ENCODE measurements at places on chromosomes 12 and 14.

DNA sequence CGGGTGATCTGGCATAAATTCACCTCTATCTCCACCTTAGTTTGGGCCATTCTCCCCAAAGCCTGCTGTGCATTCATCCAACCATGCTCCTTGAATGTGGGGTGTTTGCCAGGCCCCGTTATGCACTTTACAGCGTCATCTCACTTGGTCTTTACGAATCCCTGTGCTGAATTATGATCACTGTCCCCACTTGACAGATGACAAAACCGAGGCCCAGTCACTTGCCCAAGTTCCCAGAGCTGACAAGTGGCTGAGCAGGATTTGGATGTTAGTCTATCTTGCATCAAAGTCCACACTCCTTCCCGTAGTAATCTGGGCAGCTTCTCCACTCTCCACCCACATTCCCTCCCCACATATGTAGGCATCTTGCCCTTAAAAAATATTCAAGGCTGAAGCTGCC, 44.8 kb downstream of the WSCD2 start:
- DNase-seq = no peak

DNA sequence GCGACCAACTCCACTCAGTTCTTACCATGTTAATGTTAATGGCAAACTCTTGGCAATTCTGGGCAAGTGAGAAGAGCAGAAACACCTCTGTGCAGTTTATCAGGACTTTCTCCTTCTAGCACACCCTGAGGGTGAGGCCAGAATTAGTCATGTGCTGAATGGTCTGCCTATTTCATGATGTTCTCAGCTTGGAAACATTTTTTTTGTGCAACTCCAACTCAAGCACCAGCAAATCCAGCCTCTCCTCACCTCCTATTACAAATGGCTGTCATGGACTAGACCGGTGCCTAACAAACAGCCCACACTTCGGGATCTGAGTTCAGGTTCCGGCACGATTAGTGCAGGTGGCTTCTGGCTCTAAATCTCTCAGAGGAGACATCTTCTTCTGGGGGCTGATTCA, 246.0 kb downstream of the ZFP36L1 start:
- DNase-seq = no peak

DNA sequence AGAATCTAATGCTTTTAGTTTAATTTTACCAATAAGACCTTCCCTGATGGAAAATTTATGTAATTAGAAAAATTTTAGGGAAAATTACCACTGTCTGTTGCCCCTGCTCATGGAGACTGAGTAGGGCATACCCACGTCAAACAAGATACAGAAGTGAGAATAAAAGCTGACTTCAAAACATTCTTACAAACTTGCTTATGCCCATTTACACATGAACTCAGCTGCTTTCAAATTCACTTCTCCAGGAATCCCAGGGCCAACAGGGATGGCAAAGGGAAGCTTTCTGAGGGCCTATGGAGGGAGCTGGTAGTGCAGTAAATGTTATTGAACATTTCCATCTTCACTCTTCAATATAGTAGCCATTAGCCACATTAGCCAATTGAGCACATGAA, 4.8 kb upstream of the NINJ2 start:
- no peak for DNase-seq

GRCh38 chr14:103711516-103712431, 3.5 kb downstream of the XRCC3 start:
- DNase-seq = no peak

DNA sequence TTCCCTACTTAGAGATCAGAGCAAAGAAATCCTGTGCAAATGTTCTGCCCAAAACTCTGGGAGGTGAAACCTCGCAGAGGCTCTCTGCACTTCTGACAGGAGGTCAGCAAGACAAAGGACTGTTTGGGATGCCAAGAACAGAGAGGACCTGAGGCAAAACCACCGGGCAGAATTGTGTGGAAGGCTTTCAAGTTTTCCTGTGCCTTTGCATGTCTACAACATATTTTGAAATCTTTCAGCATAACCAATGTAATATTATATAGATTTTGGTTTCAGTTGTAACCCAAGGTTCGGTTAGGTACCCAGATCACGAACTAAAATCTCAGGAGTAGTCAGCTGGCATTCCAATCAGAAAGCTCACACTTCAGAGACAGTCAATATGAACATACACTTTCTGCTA, 99.4 kb upstream of the PLEKHA5 start:
- DNase-seq = no peak

GRCh38 chr12:40312982-40313576, 88.3 kb downstream of the LRRK2 start:
- peak; percentile 56 for DNase-seq

DNA sequence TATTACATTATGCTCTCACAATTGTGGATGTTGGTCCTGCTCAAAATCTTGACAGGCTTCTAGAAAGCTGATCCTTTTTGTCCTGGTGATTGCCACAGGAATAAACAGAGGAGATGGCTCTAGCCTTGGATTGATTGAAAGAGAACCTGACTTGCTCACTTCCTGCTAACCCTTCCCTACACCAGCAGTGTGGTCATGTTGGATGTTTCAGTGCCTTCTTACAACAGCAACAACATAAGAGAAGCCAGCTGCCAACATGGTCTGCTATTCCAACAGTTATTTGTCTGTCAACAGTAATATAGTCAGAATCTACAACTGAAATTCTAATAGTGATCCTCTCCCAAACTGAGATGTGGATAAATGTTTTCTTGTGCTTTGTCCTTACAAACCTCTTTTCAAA, 311.6 kb upstream of the DIO2 start:
- DNase-seq = peak; percentile 41

DNA sequence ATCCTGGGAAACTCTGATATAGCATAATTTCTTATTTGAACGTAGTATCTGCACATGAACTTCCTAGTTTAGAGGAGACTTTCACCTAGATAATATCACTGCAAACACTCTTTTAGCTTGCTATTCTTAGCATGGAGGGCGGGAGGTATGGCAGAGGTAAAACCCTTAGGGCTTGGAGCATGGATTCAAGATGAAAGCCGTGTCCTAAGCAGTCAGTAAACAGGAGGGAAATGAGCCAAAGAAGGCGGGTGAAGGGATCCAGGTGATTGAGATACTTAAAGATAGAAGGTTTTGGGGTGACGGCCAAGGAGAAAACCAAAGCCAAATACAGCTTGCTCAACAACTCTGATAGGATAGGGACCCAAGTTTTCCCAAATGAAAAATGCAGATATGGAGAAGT, 107.1 kb upstream of the BCAT1 start:
- no peak for DNase-seq

DNA sequence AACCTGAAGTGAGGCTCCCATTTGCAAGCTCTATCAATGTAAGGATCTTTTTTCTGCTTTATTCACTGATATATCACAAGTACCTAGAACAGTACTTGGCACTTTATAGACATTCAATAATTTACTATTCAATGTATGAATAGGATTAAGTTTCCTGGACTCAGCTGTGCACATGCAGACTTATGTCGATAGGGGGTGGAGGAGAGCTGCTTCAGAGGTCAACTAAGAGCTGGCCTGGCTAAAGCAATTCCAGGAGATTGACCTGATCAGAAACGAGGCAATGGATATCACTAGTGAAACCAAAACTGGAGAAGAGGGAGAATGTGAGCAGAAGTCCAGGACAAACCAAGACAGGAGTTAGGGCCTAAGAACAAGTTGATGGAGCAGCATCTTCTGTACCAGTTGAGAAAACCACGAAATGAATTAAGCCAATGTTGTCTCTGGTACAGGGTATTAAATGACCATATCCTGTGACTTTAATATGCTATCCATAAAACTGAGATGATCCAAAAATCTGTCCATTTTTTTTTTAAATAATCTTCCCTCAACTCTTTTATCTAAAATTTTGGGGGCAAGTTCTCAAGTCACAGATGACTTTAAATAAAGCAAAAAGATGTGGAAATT, 169.2 kb downstream of the PIK3C2G start:
- peak; percentile 92 for DNase-seq

- DNase-seq = peak; percentile 80
These were observed at the start of gene CLMN for GRCh38 chr14:95319312-95320077. Gene CLMN, minus strand, starts transcription at chr14:95319908. Its CDS starts 116 bp downstream, at chr14:95319792.

DNA sequence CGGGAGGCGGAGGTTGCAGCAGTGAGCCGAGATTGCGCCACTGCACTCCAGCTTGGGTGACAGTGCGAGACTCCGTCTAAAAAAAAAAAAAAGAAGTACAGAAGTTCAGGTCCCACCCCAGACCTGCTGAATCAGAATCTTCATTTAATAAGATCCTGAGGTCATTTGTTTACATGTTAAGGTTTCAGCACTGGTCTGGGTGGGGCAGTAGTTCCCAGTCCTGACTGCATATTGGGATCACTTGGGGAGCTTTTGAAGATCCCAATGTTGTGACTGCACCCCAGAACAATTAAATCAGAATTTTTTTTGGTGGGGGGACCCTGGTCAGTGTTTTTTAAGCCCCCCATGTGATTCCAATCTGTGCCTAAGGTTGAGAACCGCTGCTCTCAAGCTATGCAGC, 11.7 kb upstream of the COL2A1 start:
- DNase-seq = no peak

- DNase-seq = no peak
These were observed 23.5 kb upstream of the NEDD1 start for GRCh38 chr12:96883571-96883970.

DNA sequence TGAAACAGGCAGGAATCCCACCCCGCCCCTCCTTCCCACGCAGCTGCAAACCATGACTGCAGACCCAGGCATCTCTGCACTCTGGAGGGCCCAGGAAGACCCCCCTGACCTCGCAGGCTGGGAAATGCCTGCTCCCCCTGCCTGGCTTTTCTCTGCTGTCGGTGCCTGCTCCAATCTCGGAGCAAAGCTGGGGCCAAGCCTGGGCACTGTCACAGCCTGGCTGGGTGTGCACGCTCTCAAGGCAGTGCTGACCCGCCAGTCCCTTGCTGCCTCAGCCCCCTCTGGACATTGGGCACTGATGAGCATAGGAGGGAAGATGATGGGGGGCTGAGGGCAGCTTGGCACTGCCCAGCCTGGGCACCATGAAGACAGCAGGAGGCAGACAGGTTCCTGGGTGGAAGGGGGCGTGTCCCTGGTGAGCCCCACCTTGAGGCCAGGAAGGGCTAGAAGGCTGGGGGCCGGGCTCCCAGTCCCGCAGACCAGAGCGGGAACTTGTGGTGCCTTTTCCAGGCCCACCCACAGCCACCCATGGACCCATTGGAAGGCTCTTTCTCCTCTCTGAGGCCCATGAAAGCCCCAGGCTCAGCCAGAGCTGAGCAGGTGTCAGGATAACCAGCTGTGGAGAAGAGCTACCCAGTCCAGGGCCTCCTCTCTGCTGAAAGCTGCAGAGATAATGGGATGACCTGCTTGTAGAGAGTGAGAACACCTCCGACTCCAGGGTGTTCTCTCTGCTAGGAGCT, 10.7 kb upstream of the ZNF605 start:
- no peak for DNase-seq

DNA sequence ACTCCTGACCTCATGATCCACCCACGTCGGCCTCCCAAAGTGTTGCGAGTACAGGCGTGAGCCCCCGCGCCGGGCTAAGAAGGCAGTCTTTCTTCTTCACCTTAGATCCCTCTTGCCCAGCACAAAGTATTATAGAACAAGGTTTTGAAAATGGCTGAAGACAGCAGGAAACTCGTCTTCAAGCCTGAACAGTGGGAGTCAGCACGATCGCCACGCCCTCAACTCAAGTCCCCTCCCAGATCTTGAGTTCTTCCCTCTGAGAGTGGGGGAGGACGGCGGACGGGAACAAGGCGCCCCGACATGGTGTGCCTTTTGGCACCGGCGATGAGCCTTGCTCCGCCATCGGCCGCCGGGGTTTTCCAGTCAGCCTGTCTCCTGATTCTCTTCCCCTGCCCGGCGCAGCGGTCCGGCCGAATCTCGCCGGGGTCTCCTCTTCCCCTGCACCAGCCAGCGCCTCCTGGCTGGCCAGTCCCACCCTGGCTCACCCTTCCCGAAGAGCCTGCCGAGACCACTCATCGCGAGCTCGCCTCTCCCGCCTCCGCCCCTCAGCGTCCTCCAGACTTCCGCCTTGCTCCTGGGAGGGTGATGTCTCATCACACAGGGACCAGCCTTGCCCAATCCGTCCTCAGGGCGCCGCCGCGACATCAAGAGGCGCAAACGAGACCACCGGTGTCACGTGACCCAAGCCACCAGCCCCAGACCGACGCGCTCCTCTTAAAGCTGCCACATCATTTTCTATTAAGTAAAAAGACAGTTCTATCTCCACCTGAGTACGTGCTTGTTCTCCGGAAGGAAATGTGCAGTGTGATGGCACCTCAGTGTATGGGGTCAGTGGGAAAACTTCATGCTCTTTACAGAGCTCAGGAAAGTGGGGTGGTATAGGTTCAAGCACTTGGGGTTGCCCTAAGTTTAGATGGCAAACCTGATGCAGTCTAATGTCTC, at the start of gene CHMP4A:
Gene CHMP4A (minus strand): TSS at position 565 of the 942 bp plus-strand sequence. CDS start 49 bp downstream, at position 516.
- peak; percentile 96 for DNase-seq

- peak; percentile 31 for DNase-seq
These were observed 11.1 kb downstream of the PRKAB1 start for GRCh38 chr12:119679081-119679480.

DNA sequence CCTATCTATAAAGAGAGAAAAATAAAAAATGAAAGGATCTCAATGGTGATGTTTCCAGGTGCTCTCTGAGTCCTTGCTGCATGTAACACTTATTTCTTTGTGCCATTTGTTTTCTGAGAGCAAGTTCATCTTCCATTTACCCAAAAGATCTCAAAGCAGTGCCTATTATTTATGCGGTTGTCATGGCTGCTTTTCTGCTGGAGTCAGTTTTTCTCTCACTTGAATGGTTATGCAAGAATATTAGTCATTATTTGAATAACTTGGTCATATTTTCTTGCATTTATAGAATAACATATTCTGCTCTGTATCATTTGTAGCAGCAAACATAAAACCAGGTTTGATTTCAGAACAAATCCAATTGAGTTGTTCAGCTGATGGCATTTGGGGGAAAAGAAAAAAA, 141.8 kb upstream of the G2E3 start:
- peak; percentile 2 for DNase-seq

DNA sequence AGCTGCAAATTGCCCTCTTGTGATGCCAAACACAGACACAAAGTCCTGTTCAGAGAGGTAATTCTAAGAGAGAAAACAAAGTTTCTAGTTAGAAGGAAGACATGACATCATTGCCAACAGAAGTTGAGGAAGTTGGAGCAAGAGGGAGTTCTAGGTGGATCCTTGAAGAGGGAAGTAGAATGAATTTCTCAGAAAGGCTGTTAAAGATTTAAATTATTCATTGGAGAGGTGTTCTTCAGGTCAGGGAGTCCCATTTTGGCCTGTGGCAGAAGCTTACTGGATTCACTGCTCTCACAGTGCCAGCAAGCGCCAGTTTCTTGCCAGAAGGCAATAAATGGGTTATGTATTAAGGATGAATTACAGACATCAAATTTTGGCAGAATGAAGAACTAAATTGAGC, 15.3 kb downstream of the TSFM start:
- no peak for DNase-seq
